ENCODE measurements at places on chromosomes 6 and 20.

DNA sequence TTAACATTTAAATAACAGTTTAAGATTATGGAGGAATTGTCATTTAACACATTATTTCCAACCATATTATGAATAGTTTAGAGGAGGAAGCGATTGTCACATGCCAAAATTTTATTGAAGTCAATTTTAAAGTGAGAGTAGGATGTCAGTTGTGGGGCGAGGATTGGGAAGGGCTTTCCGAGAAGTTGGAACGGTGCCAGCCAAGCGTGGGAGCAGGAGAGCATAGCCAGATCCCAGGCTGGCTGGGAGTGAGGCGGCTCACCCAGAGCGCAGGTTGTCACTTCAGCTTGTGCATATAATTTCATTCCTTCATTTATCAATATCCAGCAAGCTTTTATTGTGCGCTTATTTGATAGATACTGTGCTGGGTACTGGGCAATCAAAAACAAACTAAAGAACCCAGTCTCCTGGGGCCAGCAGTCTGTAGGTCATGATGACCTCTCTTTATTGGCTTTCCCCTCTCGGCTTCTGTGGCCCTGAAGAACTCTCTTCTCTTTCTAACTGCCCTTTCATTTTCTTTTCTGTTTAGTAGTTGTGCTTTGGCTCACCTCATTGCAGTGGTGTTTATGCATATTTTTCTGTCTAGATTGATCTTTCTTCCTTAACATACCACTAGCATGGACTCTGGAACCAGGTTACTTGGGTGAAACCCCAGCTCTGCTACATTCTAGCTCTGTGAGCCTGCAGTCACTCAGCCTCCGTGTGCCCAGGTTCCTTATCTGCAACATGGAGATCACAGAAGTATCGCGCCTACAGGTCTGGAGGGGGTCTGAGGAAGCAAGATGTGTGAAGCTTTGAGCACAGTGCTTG is 6.4 kb downstream of the CEP43 start:
- no peak for DNase-seq

- no peak for DNase-seq
Measured at GRCh38 chr20:58930496-58930895, 50.6 kb upstream of the NELFCD start.

DNA sequence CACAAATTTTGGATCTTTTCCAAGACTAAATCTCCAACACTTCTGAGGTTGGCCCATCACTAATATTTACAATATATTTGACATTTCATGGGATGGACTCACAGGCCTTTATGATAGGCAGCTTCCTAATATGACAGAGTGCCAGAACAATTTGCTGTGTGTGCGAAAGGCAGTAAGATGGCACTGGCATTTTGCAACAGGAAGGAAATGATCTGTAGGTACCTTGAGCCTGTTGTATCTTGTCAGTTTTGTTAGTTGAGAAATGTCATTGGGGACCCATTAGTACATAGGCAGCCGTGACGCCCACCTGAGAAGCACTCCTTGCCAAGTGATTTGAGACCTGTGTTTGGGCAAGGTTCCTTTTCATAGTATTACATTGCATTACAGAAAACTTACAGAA is 153.4 kb upstream of the HEY2 start:
- no peak for DNase-seq

GRCh38 chr6:2307799-2308198 is 62.4 kb upstream of the GMDS start:
- no peak for DNase-seq

DNA sequence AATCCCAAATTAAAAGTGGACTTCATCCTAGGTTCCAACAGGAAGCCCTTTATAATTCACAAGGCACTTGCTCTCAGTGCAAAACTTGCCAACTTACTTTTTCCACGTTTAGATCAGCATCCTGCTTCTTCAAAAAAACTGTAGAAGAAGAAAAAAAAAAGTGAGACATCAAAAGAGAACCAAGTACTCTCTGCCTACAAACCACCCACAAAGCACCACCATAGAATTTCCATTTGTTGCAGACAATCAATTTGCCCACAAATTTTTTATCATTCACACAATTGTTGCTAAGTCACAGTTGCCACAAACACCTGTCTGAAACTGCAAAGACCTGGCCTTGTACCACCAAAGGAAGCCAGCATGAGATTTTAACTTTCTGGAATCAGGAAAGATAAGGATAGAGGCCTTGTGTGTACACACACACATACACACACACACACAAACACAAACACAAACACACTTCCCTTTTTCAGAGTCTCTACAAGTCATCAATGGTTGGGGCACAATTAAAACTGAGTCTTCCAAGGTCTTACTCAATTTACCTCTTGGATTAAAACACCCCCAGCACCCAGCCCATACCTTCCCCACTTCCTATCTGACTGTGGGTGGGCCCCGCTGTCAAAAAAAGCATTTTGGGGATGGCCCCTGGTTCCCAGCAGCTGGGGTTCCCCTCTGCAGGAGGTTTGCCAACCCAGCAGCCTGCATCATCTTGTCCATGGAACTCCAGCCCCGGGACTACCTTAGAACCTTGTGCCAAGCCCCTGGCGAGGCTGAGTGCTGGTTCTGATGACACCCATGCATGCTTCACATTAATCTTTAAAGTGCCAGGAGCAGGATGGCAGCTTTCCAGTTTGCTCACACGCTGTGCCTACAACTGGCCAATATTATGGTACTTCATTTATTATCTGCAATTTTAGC is 26.5 kb downstream of the FYN start:
- DNase-seq = no peak

DNA sequence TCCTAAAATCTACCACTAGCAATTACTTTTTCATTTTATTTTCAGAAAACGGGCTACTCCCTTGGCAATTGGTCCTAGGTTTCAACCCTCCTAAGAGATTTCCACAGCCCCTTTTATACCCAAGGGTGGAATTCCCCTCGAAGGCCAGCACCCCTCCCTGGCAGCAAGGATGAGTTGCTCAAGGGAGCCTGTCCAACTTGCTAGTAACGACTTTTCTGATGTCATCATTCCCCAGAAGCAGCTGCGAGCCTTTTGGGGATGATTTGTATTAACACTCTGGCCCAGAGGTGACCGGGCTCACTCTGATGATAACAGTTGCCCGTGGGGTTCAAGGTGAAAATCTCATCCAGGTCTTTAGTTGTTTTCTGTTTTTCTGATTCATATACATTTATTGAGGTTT is 30.7 kb upstream of the NAA20 start:
- no peak for DNase-seq

DNA sequence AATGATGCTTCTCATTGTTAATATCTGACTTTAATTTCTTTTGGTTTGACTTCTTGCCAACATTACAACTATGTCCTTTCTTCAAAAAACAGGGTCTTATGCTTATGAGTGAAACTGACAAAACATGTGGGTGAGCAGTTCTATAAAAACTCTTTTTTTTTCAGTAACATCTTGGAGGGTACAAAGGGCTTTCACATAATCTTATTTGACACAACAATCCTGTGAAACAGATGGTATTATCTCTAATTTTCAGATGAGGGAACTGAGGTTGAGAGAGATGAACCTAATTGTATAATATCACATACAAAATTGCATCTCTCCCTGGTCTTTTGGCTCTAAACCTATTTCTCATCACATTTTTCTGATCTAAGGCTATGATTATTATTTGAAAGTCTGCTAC is 38.3 kb downstream of the MAPK14 start:
- no peak for DNase-seq

DNA sequence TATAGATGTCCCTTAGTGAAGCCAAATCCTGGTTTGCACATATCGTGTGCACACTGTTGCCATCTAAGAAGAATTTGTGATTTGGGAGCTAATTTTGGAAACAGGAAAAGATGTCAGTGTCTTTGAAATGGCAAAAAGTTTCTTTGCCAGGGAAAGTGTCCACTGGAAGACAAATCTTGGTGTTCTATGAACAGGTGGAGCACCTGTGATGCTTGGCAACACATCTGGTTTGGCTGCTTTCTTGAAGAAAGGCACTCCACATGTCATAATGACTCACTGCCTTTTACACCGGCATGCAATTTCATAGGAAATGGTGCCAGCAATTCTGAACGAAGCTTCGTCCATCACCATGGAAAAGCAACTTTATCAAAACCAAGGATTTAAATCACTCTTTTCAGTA is 1040.0 kb upstream of the MAP3K7 start:
- no peak for DNase-seq

GRCh38 chr6:41040101-41040939 is 1.3 kb upstream of the UNC5CL start:
- no peak for DNase-seq

DNA sequence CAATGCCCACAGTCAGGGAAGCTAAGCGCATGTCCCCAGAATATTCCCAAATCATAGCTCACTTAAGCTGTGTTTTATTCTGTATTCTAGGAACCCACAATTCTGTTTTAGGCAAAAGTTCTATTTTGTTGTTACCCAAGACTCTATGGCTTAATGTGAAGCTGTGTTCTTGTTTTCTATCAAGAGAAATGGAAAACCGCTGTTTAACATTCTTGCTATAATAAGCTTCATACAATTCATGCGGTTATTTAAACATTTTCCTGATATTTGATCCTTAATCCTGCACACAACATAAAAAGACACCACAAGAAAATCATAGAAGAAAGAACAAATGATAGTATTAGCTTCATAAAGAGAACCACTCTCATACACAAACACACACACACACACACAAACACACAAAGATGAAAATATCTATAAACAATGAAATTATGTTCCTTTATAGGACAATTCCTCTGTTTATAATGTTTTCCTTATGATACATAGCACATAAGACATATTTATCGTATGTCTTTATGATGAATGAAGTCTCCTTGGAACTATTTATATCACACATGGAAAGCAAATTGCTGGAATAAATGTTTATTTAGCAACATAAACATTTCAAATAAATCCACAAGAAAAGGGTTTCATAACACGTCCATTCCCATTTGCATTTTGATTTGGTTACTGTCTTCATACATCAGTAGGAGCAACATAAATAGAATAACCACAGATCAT is 16.4 kb upstream of the COL21A1 start:
- DNase-seq = no peak

DNA sequence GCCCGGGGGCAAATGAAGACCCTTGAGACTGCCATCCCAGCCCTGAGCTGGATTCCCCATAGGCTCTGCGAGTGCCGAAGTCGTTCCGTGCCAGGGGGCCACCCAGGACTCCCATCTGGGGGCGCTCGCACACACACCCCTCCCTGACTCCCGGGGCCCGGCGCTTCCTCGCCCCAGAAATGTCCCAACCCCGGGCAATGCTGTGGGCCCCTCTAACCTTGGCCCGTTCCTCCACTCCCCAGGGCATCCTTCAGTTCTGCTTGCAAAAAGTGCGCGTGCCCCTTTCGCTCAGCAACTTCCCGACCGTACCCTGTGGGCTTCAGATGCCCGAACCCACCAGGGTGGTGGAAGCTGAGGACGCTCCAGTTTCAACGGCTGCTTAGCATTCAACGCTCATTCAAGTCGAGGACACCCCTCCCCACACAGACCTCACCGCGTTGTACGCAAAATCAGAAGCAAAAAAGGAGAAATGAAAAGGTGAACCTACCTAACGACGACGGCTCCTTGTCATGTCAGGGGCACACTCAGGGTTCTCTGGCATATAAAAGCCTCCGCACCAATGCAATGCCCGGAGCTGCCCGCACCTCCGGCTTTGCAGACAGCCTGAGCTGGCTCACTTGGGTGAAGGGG is 25.3 kb downstream of the RIPOR2 start:
- DNase-seq = no peak

DNA sequence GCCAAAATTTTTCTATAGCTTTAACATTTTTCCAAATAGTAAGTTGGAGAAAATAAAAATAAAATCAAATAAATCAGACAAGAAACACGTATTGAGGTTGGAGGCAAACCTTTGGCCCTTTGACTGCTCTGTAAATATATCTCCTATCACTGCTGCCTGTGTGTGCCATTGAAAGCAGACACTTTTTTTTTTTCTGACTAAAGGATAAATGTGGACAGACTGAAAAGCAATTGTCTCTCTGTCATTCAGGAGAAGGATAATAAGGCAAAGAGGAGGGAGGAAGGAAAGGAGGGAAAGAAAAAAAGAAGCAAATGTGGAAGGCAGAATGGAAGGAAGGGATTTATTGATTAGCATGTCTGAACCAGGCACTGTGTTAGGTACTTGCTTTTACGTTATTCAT is 85.2 kb upstream of the SULF2 start:
- no peak for DNase-seq
